ENCODE measurements at places on chromosomes 11 and 22.

DNA sequence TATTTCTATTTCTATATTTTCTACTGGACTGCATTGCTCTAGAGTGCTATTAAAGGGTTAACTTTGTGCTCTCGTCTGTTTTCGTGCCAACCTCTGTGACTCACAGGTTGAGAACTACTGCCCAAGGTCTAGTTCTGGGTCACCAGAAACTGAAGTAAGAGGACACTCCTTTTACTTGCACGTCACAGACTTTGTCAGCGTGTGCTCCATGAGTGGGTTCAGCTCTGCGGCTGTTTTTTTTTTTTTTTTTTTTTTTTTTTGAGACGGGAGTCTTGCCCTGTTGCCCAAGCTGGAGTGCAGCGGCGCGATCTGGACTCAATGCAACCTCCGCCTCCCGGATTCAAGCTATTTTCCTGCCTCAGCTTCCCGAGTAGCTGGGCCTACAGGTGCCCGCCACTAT, 49.8 kb downstream of the CLMP start:
- no peak for DNase-seq

DNA sequence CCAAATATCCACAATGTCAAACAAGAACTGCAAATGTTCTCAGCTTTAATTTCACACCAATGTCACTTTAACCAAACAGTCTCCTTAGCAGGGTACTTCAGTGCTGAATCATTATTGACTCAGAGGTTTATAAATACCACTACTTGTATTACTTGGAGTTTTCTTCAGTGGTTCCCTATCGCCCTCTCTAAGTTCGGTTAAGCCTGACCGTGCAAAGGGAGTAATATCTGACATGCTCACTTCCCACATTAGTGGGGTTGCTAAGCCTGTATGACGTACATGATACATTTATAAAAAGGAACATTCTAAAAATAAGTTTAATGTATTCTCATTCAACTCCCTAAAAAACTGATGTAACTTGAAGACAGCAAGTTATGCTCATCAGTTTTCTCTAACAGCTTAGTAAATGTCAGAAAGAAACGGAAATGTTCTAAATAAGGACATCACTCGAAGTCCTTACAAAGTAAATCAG, 93.1 kb upstream of the ZC3H12C start:
- no peak for DNase-seq

- DNase-seq = no peak
These were observed 58.9 kb downstream of the CLPB start for GRCh38 chr11:72375241-72375960.

DNA sequence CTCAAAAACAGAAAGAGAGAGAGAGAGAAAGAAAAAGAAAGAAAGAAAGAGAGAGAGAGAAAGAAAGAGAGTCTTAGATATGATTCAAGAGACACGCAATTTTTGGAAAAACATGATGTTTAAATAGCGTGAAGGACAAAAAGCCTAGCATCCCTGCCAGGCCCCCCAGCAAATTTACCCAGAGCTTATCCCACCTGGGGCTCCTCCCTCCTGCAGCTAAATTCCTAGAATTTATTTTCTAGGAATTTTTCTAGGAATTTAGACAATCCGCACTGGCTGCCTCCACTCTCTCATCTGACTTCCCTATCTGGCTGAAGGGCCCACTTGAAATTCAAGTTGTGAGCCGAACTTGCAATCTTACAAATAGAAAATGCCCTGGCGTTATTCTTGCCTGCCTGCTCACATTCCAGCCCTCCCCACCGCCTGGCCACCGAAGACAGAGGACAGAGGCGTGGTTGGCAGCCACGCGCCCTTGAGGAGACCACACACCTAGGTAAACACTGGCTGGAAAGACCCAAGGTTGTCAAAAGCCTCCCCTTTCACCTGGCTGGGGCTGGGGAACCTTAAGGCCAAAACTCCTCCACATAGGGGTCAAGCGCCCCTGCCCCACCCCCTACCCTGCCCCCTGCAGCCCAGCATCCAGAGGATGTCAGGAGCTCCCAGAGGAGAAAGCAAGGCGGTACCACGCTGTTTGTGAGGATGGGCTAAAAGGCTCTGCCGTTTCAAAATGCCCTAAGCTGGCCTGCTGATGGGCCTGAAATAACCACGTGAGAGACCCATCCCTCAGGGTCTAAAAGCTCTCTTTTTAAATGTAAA, 42.2 kb downstream of the AHNAK start:
- DNase-seq = no peak

DNA sequence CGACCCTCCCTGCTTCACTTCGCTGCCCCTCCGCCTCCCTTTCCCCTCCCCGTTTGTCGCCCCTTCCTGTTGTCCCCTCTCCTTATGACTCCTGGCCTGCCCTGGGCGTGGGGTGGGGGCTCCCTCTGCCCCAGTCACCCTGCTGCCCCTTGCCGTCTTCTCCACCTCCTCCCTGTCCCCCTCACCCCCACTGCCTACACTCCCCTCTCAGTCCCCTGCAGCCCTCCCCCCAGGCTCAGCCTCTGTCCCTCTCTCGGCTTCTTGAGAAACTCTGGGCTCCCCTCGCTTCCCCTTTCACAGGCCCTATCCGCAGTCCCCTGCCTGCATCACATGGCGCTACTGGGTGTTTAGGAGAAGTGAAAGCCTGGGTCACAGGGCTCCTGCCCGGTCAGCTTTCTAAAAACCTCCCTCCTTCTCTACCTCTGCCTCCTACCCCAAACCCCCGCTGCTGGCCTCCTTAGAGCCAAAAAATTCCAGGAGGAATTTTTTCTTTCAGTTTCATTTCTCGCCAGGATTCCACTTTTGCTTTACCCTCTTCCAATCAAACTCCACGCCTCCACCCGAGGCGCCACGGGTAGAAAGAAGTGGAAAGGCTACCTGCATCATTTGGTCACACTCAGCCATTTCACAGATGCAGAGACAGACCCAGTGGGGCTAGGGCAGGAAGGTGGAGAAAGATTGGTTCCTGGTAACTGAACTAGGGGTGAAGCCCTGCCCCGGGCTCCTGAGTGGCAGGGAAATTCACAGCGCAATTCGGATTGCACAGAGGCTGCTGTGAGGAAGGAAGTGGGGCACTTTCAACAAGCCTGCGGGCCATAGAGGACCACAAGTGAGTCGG, at the start of gene SLC15A3:
Gene SLC15A3, minus strand, starts transcription at position 273 of the 838 bp plus-strand sequence. CDS start 625 bp downstream, outside the sequence.
- no peak for DNase-seq

- DNase-seq = no peak
These were observed 43.9 kb downstream of the MIAT start for GRCh38 chr22:26701323-26701722.

- DNase-seq = no peak
These were observed 529.8 kb upstream of the CADM1 start for GRCh38 chr11:116033931-116034553.
